Left renal pelvis (tissue), 4 donors: ENCODE measurements at places on chromosomes 2 and 18.

- no peak for DNase-seq
These were observed 254.3 kb downstream of the LRRTM1 start for GRCh38 chr2:80050246-80050645.

- no peak for DNase-seq
These were observed 37.8 kb downstream of the FAM168B start for GRCh38 chr2:131055169-131056065.

DNA sequence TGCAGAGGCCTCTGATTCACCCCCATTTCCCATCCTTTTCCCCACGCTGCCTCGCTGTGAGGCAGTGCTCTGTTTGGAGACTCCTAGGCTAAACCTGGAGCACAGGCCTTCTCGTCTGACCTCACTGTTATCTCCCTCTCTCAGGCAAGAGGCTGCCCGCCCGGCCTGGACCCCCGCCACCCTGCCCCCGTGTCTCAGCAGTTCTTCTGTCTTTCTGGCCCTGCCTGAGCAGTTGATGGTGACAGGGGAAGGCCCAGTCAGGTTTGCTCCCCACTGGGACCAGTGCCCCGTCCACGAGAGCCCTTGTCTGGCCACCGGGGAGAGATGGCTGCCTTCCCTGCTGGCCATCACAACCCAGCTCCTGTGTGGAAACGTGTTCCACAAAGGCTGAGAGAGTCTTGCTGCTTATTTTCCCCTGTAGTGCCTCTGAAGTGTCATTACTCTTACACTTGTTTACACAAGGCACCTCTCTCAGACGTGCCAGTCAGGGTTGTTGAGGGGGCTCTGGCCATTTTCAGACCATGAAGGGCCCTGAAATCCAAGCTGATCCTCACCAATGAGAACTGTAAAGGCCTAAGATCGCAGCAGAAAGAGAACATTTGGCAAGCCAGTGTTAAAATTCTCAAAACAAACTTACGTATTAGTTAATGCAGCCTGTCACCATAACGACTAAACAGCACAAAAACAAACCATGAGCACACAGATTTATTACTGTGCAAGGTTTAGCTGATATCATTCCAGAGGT is 210.9 kb downstream of the NDUFA10 start:
- no peak for DNase-seq

DNA sequence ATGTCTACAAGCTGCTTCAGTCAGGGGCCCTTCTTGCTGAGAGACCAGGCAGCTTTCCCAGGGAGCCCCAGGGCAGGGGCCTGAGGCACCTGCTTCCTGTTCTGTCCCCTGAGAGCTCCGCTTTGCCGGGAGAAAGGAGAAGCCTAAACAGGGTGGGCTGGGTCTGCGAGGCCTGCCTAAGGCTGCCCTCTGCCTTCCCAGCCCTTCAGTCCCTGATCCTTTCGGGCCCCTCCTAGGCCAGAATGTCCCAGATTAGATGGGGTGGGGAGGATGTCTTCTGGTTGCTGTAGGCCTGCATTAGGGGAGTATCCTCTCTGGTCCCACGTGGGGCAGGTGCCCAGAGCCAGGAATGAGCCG is 72.4 kb downstream of the TGOLN2 start:
- DNase-seq: no peak

- DNase-seq: peak; percentile 90
These were observed at the start of gene LBH for GRCh38 chr2:30231212-30231995. Gene LBH (plus strand): TSS chr2:30231534. CDS start chr2:30231739, 205 bp downstream.

GRCh38 chr2:170180031-170180566 is 2.2 kb downstream of the MYO3B start:
- DNase-seq: no peak

GRCh38 chr2:160557903-160558302 is 64.3 kb upstream of the RBMS1 start:
- DNase-seq: no peak

DNA sequence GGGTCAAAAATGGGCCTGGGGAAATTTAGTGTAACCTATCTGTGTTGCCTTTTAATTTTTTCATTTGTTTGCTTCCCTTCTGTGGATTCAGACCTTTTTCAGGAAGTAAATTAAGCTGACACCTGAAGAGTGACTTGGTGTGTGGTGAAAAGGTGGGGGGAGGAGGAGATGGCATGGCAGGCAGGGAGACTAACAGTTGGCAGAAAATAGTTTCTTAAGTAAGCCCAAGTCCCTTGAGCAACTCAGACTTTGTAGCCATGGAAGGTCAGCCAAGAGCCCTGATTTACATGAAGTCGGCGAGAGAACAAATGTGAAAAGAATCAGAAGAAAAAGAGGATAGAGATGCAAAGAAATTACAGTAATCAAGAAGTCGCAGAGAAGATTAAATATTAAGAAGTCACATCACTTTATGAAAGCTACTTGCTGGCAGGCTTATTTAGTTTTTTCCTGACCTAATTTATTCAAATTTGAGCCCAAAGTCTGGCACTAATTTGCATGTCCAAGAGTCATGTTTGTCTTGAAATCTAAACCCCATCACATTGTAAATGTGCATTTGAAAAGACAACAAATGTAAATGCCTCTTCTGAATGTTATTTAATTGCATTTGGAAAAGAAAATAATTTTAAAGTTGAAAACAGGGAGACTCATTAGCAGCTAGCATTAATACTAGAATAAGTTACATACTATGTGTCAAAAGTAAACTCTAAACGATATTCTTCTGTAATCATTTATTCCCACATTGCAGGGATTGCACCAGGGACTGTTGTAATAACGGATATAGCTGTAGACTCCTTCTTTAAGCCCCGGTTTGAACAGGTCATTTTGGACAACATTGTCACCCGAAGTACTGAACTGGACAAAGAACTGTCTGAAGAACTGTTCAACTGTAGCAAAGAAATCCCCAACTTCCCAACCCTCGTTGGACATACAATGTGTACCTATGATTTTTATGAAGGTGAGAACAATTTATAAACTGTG is 19.3 kb downstream of the UPP2 start:
- no peak for DNase-seq

- no peak for DNase-seq
These were observed 152.8 kb upstream of the MAP3K20 start for GRCh38 chr2:172922815-172923214.

- DNase-seq: no peak
These were observed 104.2 kb downstream of the SH3BP4 start for GRCh38 chr2:235055891-235056516.

- no peak for DNase-seq
These were observed 282.7 kb upstream of the MAP2 start for GRCh38 chr2:209141142-209141541.

- DNase-seq: no peak
These were observed 1.4 kb downstream of the PSD4 start for GRCh38 chr2:113175042-113175628.

GRCh38 chr2:190882411-190882766 is 1.8 kb downstream of the GLS start:
- DNase-seq: no peak

DNA sequence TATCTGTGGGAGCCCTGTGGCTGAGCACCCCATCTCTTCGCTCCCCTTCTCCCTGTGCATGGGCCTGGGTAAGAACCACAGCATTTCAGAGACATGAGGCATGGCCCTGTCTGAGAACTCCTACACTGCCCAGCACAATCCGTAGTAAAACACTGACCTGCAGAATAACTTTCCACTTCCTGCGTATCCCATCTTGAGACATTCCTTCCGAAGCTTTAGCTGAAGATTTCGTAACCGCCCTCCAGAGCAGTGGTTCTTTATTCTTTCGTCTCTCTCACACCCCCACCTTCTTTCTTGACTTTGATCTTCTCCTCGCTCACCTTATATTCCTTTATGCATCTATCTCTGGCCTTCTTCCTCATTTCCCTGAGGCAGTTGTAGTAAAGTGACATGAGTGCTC is 381.1 kb downstream of the HRH4 start:
- DNase-seq: no peak

DNA sequence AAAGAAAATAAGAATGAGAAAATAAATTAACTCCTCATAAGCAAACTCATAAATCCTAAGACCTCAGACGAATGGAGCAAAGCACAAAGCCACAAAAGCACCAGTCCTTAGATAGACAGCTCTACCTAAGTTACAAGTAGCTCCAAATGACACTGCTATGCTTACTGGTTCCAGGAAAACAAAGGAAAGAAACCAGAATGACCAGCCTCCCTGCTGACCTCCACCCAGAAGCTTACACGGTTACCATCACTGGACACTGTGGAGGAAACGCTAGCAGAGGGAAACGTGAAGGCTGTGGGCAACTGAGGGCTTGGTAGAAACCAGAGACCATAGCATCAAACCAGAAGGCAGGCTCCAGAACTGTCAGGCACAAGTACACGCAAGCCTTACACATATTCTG is 67.8 kb downstream of the STK39 start:
- DNase-seq: no peak

DNA sequence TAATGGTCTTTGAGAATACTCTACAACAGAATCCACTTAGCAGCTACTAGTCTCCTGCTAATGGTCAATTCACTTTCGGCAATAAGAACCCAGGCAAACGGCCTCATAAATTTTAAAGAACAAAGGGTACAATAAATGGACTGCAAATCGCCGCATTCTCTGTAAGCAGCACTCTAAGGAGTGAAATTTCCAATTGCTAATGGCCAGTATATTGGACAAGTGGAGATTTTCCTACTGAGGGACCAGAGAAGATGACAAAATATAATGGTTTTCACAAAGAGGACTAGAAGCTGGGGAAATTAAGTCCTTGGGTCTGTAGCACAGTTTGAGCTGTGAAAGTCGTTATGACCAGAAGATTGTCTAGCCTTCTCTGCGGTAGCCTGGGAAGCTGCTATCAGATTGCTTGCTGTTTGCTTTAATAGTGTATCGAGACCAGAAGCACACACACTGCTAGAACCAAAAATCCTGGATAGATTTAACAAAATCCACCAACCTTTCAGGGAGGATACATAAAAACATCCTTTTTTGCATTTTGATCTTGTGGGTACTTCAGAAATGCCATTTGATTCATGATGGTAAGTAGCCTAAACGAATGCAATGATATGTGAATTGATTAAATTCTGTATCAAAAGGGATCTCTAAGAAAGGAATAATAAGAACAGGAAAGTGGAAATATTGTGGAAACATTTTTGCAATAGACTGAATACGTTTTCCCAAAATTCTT is 53.6 kb upstream of the ATP8B1 start:
- DNase-seq: no peak

- no peak for DNase-seq
These were observed 11.8 kb downstream of the RASGRP3 start for GRCh38 chr2:33488178-33488690.

GRCh38 chr2:233928594-233929351 is 11.6 kb downstream of the TRPM8 start:
- no peak for DNase-seq

DNA sequence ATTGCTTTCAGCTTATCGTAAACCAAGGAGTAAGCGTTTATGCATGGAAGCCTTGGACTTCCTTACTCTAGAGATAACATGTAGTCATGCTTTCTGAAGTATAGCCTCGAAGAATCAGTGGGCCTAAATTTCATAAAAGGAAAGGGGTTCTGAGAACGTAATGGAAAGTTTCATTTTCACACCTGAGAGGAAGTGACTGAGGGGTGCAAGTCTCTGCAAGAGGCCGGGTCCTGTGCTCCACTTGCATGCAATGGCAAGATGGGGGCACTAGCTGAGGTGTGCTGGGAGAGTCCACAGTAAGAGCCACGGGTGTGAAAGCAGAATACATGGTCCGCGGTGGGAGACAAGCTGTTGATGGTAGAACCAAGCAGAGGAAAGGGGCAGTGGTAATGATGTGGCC is 36.5 kb upstream of the C1D start:
- no peak for DNase-seq

DNA sequence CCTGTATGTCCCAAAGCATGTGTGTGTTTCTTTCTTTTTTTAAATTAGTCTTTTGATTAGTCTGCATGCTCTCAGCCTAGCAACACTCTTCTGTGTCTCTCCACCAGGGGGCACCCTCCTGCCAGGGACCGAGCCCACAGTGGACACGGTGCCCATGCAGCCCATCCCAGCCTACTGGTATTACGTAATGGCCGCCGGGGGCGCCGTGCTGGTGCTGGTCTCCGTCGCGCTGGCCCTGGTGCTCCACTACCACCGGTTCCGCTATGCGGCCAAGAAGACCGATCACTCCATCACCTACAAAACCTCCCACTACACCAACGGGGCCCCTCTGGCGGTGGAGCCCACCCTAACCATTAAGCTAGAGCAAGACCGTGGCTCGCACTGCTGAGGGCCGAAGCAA is 93.8 kb downstream of the NRP2 start:
- no peak for DNase-seq

- no peak for DNase-seq
These were observed 55.7 kb downstream of the CCDC93 start for GRCh38 chr2:117958186-117958585.

DNA sequence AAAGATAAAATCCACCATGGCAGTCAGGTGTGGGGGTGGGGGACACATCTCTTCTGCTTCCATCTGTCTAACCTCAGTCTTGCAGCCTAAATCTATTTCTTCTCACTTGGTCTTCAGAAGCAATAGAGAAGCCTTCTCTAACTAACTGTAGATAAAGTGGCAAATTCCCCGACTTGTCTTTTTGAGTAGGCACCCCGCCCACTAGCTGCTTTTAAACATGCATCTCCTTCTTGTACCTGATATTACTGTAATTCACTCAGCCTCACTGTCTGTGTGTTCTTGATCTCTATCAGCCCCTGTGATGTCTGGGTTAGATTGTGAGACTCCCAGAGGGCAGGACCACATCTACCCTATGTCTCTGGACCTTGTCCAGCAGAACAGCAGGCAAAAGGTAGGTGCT is 6.8 kb downstream of the MARCHF4 start:
- no peak for DNase-seq

- no peak for DNase-seq
These were observed 325.4 kb upstream of the FIGN start for GRCh38 chr2:164061129-164061746.

- no peak for DNase-seq
These were observed 19.5 kb upstream of the DCDC2C start for GRCh38 chr2:3683748-3684454.

- DNase-seq: no peak
These were observed 2067.7 kb downstream of the SUCLG1 start for GRCh38 chr2:82391386-82391785.

GRCh38 chr2:200406379-200406778 is 99.9 kb downstream of the SPATS2L start:
- no peak for DNase-seq

DNA sequence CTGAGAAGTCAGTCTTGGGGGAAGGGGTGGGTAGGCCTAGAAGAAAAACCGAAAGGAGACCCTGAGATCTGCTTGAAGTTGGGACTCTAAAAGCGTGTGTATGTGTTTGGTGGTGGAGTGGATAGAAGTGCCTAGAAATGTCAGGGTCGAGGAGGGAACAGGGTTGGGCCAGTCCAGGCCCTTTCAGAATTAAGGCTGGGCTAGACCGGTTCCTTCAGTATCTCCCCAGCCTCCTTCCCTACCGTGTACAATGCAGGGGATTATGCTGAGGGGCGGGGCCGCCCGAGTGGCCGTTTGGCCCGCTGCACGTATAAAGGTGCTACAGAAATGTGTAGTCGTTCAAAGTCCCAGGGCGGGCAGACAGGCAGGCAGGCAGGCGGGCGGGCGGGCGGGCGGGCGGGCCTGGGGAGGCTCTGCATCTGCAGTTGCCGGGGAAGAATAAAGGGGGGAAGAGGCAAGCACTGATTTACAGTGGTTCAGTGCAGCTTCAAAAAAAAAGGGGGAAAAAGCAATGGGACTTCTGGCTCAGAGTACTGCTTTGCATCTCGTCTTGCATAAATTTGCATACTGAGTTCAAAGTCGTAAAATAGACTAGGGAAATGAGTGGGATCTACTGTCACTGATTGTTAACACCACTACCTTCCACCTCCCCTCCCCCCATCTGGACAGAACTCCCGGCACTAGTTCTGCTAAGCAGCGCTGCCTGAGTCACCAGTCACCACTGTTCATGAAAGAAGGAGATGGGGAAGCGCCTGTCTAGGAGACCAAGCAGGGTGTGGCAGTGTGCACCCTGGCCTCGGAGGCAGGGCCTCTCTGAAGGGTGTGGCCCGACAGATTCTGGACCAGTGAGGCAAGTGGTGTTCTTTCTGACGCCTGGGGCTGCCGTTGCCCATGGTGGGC is 3.6 kb downstream of the IGFBP2 start:
- DNase-seq: no peak
